ENCODE measurements at places on chromosomes 7 and 10.

DNA sequence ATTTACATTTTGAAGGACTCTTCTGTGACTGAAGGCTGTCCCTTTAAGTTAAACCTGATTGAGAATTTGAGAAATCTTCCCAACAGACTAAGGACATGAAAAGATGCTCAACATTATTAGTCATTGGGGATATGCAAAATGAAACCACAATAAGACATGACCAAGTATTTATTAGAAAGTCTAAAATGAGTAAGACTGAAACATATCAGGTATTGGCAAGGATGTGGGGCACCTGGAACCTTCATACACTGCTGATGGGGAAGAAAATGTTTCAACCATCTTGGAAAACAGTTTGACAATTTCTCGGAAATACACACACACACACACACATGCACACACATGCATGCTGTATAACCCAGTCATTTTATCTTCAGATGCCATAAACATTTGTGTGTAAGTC, 132.1 kb upstream of the CDK6 start:
- no peak for DNase-seq

- no peak for DNase-seq
Observed at GRCh38 chr10:14570800-14571199, 203.9 kb downstream of the FAM107B start.

DNA sequence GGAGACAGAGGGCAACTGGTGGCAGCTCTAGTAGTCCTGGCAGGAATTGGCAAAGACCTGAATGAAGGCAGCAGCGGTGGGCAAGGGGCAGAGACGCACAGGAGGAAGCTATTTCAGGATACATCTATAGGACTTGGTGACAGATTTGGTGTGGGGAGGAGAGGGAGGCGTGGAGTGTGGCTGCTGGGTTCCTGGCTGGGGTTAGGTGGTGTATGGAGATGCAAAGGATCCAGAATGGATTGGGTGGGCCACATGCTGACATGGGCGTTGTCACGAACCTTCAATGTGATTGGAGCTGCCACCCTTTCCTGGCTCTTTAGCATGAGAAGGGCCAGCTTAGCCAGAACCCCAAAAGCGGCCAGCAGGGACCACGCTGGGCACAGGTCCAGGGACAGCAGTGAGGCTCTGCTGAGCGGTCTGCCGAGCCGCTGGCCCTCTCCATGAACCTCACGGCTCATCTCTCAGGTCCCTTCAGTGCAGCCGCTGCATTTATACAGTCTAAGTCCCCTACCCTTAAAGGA, 10.2 kb upstream of the ADCY1 start:
- no peak for DNase-seq

- no peak for DNase-seq
Observed at GRCh38 chr10:69409176-69409495, 7.6 kb downstream of the TACR2 start.

- DNase-seq = no peak
Observed at GRCh38 chr7:155735442-155736115, 76.7 kb downstream of the SHH start.

- DNase-seq = no peak
Observed at GRCh38 chr7:17300012-17300411, 1.6 kb downstream of the AHR start.

- peak; percentile 84 for DNase-seq
Observed at GRCh38 chr10:1462994-1463633, 274.2 kb downstream of the ADARB2 start.

DNA sequence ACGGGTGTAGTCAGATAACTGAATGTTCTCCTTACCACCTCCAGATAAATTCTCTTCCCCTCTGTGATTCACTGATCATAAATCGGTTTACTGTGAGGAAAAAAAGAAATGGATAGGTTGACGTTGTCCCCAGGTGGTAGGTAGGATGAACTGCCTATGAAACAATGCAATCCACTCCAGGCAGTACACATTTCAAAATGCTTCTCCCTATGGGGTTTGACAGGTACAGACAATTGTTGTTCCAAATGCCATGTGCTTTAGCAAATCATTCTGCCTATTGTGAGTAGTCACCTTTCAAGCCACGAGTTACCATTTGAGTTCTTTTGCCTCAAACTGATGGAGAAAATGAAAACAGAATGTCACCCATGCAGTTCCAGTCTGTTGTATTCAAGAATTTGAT, 21.8 kb downstream of the VIM start:
- DNase-seq = no peak

GRCh38 chr10:51231754-51232153, 157.5 kb downstream of the PRKG1 start:
- DNase-seq = no peak

DNA sequence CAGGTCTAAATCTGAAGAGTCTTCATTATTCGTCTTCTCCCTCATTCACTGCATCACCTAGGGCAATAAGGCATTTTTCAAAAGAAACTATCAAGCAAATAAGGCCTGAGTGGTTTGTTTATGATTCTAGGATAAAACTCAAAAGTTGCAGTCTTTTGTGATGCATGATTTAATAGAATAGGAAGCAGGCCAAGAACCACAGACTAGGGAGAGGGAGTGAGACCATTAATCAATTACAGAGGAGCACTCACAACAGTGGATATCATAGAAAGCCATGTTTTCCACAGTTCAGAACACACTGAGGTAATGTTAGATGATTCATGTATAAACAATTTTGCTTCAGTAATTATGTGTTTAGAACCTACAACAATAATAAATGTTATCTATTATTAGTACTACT, 87.8 kb upstream of the LRRTM3 start:
- no peak for DNase-seq

- no peak for DNase-seq
Observed at GRCh38 chr7:42091461-42092291, 145.3 kb downstream of the GLI3 start.

- no peak for DNase-seq
Observed at GRCh38 chr7:15920953-15921352, 234.5 kb upstream of the MEOX2 start.

- DNase-seq = no peak
Observed at GRCh38 chr7:95316588-95316987, 7.7 kb downstream of the PON1 start.

DNA sequence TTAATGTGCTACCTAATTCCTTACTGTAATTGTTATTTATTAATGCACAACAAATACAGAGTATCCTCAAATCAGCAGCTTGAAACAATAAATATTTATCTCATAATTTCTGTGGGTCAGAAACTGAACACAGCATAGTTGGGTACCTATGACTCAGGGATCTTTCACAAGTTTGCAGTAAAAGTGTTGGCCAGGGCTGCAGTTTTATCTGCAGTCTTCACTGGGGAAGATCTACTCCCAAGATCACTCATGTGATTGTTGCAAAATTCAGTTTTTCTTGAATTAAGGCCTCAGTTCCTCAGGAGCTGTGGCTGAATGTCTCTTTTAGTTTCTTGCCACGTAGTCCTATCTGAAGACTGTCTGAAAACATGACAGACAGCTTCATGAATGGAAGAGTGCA, 237.8 kb downstream of the ZWINT start:
- no peak for DNase-seq

- no peak for DNase-seq
Observed at GRCh38 chr7:31146030-31146429, 93.9 kb downstream of the ADCYAP1R1 start.

DNA sequence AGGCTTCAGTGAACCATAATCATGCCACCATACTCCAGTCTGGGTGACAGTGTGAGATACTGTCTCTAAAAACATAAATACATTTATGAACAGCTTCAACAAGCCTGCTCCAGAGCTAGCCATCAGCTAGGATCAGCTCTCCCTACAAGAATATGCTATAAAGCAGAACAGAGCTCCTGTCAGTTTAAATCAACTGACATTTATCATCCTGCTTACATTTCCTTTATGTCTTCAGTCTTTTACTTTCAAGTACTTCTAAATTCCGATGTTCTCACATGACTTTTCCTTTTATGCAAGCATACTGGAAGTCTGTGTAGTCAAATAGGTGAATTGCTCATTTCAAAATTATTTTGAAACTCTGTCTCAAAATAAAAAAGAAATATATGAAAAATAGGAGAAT, 64.6 kb downstream of the COA1 start:
- DNase-seq = no peak

GRCh38 chr7:80440883-80441282, 71.0 kb downstream of the GNAT3 start:
- no peak for DNase-seq

DNA sequence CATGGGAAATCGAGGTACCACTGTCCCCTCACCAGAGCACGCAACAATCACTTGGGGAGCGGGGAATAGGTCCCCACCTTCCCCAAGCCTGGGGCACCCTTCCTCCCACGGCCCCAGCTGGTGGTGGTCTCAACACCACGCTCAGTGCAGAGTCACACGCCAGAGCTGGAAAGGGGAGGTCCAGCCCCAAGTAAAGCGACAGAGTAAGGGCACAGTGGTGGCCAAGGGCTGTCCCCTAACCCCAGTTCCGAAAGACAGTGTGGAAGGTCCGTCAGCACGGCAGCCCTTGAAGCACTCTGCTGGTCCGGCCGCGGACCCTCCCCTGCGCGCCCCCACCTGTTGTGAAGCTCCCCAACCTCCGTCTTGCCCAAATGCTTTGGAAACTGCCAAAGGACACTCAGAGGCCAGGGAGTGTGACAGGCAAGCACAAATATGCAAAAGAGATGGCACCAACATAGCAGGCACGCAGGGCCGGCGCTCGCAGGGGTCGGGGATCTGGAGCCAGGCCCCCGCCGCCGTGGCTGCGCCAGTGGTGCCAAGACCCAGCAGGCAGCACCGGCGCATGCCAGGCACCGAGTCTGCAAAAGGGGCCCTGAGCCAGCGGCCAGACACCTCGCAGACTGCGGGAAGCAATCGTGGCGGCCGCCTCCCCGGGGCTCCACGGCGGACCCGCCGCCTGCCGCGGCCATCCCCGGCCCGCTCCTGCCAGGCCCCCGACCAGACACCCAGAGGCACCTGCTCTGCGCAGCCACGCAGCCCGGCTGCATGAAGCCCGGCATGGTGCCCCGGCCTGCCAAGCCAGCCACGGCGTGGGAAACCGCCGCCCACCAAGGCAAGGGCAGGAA, 51.6 kb upstream of the SRRM3 start:
- DNase-seq = no peak

DNA sequence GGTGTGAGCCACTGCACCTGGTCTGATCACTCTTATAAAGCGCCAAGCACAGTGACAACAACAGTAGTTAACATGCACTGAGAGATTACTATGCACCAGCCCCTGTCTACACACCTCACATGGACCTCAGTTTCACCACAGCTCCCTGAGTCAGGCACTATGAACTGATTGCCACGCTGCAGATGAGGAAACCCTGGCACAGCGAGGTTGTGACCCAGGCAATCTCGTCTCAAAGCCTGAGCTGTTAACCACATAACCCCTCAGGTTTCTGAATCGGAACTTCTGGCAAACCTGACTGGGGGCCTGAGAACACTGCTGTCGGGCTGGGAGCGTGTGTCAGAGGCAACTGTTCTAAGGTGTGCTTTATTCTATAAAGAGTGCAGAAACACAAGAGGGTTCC, 150.8 kb downstream of the RNF216 start:
- no peak for DNase-seq

- no peak for DNase-seq
Observed at GRCh38 chr7:77455321-77455720, 39.2 kb upstream of the GSAP start.

DNA sequence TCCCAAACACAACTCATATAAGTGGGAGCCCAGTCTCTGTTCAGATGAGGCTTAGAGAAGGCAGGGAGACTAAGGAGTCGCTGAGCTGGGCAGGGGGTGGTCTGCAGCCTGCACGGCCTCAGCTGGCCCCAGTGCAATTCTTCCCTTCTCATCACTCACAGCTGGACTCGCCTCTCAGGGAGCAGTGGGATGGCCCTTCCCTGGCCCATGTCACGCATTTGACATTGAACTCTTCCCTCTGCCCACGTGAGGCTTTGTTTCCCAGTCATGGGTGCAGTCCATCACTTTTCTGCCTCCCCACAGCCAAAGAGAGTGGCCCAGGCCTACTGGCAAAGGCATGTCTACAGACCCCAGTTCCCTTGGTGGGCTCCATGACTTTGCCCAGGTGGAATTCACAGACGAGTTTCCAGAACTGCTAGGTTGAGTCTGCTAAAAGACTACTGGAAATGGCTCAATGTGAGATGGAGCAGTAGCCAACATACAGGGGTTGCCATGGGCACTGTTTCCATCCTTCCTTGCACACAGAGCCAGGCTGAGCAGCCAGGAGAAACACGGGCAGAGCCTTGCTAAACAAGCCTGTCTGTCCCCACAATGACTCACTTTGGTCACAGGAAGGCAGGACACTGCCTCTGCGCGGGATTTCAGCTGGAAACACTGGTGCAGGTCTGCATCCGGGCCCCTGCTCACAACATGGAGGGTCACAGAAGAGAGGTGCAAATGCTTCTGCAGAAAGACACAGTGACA, 90.1 kb downstream of the OAT start:
- DNase-seq = no peak

DNA sequence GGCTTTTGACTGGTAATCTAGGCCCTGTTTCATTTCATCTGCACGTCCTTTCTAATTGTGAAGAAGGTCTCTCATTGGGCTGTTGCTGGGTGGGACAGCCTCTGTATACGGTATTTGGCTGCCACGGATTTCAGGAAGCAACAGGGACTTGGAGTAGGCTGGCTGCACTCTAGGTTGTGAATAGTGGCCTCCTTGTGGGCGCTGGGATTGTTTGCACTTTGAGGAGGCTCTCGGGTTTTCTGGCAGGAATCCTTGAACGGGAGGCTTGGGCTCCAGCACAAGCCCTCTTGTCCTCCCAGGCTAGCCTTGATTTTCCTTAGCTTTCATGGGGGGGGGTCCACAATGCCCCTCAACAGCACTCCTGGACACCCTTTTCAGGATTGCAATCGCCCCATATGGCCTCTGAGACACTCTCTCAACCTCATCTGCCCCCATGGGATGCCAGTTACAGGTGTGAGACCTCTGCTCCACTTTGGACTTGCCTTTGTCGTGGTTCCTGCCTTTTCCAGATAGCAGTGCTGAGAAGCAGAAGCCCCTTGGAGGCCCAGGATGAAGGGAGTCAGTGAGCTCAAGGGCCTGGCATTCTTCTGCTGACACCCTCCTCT, 33.9 kb upstream of the ZNF273 start:
- DNase-seq = peak; percentile 2

DNA sequence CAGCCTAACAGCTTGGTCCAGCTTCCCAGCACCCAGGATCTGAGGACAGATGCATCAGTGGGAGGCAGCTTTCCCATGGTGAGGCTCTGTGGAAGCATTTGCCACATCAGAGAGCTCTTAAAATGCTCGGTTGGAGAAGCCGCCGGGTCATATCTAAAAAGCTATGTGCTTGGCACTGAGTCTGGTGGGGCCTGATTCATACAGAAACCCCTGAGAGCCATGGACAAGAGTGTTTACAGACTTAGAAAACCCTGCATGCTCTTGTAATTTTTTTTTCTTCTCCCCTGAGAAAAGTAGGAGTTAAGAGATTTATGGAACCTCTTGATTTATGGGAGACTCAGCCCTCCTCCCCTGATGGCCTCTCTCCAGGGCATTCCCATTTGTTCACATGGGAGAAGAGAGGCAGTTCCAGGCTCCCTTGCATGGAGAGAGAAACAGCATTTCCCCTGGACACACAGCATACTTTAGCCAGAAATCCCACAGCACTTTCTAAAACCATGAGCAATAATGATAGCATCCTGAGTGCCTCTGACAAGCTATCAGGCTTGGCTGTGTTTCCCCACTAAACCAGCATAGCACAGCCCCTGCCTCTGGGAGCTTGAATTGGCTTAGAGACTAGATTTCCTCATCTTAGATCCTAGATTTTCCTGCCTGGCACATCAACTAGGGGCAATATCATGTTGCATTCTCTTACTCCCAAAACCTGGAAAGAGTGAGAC, 322.1 kb upstream of the AUTS2 start:
- DNase-seq = no peak

- DNase-seq = no peak
Observed at GRCh38 chr7:15234431-15234830, 327.4 kb downstream of the AGMO start.

All from DND-41 (cell line).